ENCODE measurements at places on chromosomes 2 and 18.

DNA sequence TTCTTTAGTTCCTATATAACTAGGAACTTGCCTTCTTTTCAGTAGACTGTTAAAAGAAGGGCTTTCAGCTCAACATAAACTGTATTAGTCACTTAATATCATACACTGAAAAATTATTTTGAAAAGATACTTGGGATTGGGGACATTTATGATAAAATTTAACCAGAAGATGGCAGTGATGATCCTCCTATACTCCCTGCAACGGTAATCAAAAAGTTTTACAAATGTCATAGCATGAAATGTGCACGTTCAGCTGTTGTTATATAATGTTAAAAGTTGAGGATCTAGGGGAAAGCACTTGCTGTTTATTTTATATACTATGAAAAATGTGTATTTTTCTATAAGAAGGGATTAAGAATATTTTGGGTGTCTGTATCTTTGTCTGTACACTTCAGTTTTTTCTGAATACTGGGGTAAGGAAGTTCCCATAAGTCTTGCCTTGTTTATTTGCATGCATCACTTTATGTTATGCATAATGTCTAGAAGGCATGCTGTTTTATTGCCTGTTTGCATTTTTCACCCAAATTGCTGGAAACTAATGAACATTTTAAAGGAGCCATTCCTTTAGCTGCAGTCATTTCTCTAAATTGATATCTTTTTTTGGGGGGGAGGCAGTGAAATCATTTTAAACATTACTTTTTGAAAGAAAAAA lies 19.0 kb downstream of the DYNC1I2 start:
- no peak for DNase-seq

GRCh38 chr2:27655155-27655951 lies 8.1 kb downstream of the SUPT7L start:
- DNase-seq, result no peak

GRCh38 chr2:100411841-100412292 lies 5.6 kb downstream of the CHST10 start:
- DNase-seq, result no peak

DNA sequence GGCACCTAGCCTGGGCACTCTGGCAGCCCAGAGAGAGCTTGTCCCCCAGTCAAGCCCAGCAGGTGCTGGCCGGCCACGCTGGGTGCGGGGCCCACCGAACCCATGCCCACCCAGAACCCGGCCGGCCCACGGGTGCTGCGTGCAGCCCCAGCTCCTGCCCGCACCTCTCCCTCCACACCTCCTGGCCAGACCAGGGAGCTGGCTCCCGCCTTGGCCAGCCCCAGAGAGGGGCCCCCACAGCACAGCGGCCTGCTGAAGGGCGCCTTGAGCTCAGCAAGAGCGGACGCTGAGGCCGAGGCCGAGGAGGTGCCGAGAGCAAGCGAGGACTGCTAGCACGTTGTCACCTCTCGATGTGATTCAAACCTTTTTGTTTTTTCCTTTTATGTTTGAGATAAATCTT lies 407.0 kb upstream of the KCNJ3 start:
- DNase-seq, result no peak

DNA sequence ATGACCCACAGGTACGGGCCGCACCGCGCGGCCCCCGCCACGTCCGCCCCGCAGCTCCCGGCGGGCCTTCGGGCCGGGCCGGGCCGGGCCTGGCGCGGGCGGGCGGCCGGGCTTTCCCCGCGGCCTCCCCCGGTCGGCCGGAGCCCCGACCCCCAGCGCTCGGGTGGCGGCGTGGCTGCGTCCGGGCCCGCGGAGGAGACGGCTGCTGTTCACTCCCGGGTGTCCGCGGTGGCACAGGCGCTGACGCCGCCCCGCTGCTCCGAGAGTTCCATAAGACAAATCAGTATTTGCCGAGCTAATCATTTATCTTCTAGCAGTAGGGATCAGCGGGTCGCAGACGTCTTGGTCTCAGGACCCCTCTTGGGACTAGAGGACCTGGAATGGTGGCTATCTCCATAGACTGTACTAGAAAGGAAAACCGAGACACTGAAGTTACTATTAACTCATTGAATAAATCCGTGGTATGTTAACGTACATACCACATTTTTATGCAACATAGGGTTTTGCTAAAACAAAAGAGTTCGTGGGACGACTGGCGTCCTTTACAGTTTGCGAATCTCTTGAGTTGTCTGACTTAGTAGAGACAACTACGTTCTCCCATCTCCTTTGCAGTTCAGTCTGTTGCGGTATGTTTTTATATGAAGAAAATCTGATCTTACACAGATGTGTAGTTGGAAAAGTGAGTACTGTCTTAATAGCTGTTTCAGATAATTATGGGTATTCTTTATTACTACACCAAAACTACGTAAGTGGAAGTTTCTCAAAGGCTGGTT lies 500 bp downstream of the LIMS1 start:
- DNase-seq, result peak; percentile 20

DNA sequence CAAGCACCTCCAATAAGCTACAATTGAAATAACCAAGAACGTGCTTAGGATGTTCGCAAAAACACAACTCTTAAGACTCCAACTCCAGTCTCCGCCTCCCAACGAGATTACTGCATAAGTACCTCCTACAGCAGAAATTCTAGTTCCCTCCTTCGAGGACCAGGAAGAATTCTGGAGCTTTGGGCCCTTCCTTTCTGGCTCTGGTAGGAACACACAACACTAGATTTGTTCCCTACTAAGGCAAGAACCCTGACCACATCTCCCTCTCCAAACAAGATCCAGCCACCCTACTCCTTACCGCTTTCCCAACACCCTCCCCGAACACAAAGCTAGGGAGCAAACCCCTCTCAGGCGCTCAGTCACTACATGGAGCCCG lies 721 bp downstream of the ADAM17 start:
- peak; percentile 5 for DNase-seq

- DNase-seq, result no peak
Measured at GRCh38 chr2:150700666-150701580, 213.5 kb upstream of the RND3 start.

DNA sequence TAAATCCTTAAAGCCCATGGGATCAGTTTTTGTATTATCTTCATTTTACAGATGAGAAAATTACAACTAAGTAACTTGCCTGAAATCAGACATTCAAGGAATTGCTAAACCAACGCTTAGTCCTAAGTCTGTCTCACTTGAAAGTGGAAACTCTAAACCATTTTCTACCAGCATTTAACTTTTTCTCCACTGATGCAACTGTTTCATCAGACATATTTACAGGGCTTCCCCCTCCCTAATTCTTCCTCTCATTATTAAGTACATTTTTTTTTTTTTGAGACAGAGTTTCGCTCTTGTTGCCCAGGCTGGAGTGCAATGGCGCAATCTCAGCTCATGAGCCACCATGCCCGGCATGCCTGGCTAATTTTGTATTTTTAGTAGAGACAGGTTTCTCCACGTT lies 88.6 kb downstream of the ACVR1C start:
- DNase-seq, result no peak

DNA sequence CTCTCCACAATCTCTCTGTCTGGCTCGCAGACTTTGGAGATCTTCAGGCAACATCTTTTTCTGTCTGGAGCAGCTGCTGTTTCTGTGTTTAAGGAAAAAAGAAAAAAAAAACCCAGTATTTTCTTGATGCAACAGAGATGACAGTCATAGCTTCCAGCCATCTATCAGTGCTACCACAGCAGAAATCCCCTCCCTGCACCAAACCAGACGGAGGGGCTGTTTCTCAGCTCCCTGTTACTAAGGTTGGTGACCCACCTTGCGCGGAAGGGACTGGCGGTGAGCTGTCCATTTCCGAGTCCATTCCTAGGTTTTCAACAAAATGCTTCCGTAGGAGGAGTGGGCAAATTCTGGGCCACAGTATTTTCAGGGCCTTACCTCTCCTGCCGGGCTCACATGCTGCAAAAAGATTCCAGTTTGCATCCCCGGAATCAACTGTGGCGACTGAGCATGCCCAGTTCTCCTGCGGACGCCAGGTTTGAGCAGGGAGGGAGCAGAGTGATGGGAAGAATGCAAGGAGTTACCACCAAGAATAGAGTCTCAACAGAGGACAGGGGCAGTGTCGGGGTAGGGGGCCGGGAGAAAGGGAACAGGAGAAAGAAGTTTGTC lies 1.2 kb downstream of the SLC4A10 start:
- no peak for DNase-seq

DNA sequence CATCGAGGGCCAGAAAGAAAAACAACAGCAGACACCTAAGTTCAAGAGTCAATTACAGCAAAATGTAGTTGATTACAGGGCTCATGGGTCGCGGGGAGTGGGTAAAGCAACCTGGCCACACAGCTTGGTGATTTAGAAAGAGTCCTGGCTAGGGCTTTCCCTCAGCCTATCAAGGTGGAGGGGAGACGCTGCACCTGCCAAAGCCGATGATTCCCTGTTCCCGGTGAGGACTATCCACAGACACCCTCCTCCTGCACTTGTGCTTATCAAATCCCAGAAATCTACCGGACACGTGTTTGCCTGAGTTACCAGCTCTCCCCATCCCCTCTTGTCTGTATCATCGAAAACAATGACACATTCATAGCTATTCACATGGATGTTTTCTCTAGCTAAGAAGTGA lies 7.0 kb upstream of the SOX11 start:
- DNase-seq, result no peak
